Ovary (tissue), 10 donors: ENCODE measurements at places on chromosomes 16 and 17. TPM values are rescaled to one million over a fixed set of nuclear protein-coding genes. Genes with fewer than 3 reads are reported as not detected.

GRCh38 chr17:60525328-60525684 lies 736 bp downstream of the APPBP2 start:
- DNase-seq = no peak

DNA sequence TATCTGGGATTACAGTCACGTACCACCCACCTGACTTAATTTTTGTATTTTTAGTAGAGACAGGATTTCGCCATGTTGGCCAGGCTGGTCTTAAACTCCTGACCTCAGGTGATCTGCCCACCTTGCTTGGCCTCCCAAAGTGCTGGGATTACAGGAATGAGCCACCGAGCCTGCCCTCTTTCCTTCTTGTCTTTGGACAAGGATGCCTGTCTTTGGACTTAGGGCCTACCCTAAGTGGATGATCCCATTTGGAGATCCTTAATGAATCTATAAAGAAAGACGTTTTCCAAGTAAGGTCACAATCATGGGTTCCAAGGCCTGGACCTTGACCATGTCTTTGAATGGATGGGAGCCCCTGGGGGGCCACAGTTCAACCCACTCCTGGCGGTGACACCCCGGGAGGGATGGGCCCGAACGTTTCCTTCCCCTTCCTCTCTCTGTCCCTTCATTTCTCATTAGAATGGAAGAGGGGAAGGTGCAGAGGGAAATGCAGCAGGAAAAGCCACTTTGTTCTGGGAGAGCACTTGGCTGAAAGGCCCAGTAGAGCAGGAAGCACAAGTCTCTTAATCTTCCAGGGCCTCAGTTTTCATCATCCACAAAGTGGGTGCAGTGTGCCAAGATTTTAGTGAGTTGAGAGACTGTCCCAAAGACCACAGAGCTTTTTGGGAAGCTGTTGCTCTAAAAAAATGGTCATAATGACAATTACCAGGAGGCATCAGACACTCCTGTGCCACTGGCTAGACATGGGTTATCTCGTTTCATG lies 353.3 kb downstream of the SEC14L1 start:
- peak; percentile 12 for DNase-seq

DNA sequence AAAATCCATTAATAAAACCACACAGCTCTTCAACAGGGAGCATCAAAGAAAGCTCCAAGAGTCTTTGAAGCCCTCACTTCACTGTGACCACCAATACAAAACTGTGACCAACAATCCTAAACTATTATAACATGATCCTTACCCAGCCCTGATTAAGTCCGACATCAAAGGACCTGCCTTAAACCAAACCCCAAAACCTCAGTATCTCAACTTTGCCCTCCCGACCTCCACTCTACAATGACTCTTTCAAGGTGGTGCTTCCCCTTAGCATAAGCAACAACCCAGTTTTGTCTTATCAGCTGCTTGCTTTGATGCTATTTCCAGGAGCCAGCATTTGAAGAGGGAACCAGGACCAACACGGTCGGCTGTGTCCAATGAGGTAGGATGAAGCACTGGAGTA lies 8.5 kb upstream of the PRSS22 start:
- DNase-seq = no peak

- no peak for DNase-seq
Measured at GRCh38 chr16:8686031-8686621, 11.7 kb downstream of the ABAT start.

Gene TMEM238L
- not detected for total RNA-seq

Gene KIAA0753
- 20.3 TPM for total RNA-seq

DNA sequence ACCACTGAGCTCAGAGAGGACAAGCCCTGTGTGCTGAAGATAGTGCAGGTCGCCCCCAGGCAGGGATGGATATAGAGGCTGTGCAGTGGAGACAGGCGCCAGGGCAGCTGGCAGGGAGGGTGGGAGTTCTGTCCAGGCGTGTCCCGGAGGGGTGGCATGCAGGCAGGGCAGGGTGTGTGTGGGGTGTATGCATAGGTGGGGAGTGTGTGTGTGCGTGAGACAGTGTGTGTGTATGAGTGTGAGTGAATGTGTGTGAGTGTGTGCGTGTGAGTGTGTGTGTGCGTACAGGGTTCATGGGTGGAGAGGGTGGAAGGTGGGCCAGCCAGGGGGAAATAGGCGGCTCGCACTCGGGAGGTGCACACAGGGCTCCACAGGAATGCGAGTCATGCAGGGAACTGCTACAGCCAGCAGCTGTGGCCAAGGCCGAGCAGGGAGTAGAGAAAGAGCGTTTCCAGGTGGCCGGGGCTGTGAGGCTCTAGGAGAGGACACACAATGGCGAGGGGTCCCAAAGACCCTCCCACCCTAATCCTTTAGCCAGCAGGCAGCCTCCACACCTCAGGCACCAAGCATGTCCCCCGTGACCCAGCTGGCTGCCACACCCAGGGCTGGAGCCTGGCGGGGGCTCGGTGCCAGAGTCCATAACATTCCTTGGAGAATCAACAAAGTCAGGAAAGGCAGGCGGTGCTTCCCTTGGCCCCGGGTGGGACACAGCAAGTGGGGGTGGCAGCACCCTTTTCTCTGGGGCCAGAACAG lies 4.6 kb downstream of the PLCD3 start:
- DNase-seq = peak; percentile 69

DNA sequence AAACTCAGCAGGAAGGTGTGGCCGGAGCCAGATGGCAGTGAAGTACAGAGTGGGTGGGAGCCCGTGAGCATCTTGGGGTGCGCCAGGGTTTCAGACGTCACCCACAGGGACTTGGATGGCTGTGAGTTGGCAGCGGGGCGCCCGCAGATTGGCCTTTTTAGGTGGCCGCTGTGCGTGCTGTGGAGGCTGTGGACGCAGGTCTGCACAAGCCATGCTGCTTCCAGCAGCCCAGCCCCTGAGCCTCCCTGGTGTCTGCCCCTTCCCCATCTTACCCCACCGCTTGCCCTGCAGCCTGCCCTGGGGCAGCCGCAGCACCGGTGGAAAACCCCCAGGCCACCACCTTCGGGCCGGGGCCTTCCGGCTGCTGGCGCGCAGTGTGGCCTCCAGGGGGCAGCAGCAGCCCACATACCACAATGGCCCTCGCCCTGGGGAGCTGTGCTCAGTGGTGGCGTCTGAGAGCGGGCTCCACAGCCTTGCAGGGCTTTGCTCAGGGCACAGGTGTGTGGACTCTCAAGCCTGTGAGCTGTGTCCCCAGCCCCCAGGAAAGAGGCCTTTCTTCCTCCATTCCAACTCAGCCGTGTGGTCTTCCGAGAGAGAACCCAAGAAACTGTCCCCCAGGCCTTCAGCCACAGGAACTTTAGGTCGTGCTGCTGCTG lies 11.8 kb downstream of the ENDOV start:
- DNase-seq = peak; percentile 79

Gene FOXN1
- total RNA-seq = not detected

Gene TBX21
- 0.20 TPM for total RNA-seq

DNA sequence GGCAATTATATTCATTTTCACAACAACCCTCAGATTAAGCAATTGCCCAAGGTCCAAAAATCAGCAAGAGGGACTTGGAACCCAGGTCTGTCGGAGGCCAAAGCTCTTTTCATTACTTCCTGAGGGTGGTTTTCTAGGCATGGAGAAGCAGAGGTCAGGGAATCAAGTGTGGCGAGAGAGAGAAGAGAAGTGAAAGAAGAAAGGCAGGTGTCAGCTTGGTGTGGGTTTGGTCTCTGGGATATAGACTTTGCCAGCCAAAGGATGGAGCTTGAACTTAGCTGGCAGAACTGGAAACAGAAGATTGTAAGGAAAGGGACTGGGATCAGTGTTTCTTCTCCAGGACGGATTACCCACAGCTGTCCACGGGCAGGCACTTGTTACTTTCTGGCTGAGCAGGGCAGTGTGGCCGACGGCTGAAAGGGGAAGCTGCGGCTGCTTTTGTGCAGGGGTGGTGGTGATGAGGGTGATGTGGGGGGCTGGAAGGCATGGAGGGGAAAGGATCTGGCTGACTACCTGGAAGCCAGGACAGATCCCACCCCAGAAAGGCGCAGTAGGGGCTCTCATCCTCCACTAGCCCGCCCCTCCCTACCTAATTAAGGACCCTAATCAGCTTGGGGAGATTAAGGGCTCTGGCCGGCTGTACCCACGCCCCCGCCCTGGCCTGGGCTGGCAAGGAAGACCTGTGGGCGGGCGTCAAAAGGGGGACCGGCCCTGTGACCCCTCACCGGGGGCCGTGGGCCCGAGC lies at the start of gene GUCY2D:
TSS of gene GUCY2D (plus strand) at position 640 of the 745 bp plus-strand sequence. CDS start 433 bp downstream, outside the sequence.
- DNase-seq = no peak

Gene LITAFD
- not detected for total RNA-seq

Gene RNF222
- total RNA-seq = not detected

DNA sequence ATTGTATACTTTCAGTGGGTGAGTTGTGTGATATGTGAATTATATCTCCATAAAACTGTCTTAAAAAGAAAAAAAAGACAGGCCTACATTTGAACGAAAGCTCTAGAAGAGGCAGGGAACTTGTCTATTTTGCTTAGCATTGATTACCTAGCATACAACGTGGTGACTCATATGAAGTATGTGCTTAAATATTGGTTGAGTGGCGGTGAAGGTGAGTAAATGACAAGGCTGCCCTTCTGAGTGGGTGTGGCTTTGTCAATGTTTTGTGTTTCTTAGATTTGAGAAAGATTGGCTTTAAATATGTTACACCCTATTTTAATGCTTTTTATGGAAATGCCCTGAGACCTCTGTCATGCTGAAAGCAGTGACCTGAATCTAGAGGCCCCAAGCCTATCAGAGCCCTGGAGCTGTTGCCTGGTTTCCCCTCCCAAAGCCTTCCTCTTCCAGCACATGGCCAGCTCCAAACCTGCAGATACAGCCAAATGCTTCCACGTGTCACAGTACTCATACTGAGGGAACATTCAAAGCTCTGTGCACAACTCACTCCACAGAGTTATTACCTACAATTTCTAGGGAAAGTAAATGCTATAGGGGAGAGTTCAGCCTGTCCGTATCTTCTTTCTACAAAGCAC lies 260.0 kb downstream of the PHKB start:
- no peak for DNase-seq

Gene MFAP4
- 204 TPM for total RNA-seq

Gene KRTAP4-6
- total RNA-seq = not detected

Gene BCL6B
- 0.46 TPM for total RNA-seq
